ENCODE measurements at places on chromosomes 7 and 10.
A peak's percentile ranks its signal among the peaks of the same experiment; 100 is the strongest.

GRCh38 chr10:110007161-110007700 lies 553 bp upstream of the ADD3 start:
- DNase-seq: no peak

DNA sequence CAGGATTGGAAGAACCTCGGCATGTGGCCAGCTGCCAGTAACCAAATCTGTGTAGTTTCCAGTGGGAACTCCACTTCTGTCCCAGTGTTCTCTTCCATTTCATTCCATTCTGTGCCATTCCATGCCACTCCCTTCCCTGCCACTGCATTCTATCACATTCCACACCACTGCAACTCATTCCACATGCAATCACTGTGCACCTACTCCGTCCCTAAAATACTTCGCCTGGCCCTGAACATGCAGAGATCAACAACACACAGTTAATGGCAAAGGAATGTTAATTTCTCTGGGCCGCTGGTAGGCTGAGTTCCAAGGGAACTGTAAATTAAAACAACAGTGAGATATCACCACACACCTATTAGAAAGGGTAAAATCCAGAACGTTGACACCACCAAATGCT lies 64.8 kb downstream of the AKR1B1 start:
- no peak for DNase-seq

DNA sequence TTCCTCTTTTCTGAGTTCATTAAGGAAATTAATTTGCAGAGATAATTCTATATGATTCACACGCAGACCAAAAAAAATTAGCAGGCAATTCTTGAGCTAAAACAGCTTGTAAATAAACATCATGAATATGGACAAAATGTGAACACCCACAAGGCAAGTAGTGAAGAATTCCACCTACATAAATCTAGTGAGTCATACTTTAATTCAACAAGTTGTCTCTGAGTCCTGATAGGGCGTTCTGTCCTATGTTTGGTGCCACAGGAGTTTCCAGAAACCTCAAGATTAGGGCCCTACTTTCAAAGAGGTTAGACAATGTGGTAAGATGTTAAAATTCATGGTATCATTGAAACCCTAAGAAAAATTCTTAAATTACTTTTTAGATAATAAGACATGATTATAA lies 122.3 kb downstream of the SGMS1 start:
- no peak for DNase-seq

GRCh38 chr7:129643550-129644170 lies 32.1 kb downstream of the NRF1 start:
- DNase-seq: no peak

DNA sequence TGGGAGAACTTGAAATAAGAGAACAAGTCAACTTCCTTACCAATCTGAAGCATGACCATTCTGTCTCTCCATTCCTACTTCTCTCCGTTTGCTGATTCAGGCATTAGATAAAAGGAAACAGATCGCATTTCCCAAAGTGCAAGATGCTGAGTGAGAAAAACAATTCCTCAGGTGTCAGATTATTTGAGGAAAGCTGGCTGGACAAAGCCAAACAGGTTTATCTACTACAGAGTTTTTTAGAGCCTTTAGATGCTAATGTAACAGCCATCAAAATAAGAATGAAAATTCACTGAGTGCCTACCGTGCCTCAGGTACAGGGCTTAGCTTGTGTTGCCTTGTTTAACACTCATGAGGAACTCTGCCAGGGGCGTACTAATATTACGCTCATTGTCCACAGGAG lies 135.9 kb upstream of the MBL2 start:
- no peak for DNase-seq

GRCh38 chr10:102437515-102437914 lies 5.1 kb upstream of the CUEDC2 start:
- DNase-seq: no peak

GRCh38 chr10:132637477-132638129 lies 100.0 kb downstream of the INPP5A start:
- peak; percentile 19 for DNase-seq

- no peak for DNase-seq
Measured at GRCh38 chr10:2279711-2280110, 542.4 kb upstream of the ADARB2 start.

DNA sequence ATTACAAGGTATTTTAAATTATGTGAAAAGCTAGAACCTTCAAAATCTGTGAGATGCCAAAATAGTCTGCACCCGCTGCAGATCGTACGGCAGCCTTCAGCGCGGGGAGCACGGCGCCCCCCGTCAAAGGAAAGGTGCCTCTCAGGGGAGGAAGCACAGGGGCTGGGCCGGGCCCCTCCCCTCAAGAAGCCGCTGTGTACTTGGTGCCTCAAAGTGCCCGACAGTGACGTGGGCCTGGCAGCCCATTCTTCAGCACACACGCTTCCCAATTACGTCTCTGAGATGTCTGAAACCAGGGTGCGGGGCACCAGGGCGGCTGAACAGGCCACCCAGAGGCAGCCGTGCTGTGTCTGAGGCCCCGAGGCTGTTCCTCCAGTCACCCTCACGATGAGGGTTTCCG lies 116.1 kb downstream of the INPP5A start:
- DNase-seq: no peak

GRCh38 chr7:2070151-2070763 lies 162.5 kb downstream of the MAD1L1 start:
- no peak for DNase-seq

GRCh38 chr7:36283181-36283580 lies 106.5 kb upstream of the ANLN start:
- no peak for DNase-seq

DNA sequence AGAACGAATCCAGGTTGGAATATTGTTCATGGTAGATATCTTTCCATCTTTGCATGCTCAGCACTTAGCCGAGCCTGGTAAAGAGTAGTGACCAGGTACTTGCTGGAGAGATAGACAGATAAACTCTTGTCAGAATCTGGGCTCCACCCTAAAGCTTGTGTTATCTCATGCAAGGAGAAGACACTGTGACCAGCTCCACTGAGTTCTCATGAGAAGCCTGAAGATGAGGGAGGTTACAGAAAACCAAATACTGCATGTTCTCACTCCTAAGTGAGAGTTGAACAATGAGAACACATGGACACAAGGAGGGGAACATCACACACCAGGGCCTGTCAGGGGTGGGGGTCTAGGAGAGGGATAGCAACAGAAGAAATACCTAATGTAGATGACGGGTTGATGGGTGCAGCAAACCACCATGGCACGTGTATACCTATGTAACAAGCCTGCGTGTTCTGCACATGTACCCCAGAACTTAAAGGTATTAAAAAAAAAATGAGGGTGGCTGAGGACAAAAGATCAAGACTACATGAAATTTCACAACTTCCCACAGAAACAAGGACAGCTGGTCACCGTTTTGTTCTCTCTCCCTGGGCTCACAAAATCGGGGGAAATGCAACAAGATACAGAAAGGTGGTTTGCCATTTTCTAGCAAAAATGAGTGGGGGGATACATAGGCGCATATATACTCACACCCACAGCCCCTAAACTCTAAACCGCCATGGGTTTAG lies 17.4 kb downstream of the DLG5 start:
- no peak for DNase-seq

GRCh38 chr7:156147756-156148504 lies 335.7 kb upstream of the SHH start:
- no peak for DNase-seq

Measured in NCI-H2107 (cell line).